Stimulated activated CD8-positive, alpha-beta memory T cell treated with anti-CD3 and anti-CD28 coated beads, Interleukin-15, amount 100 ng/mL, for 4 hours (primary cell): ENCODE measurements at places on chromosomes 1 and 21.

DNA sequence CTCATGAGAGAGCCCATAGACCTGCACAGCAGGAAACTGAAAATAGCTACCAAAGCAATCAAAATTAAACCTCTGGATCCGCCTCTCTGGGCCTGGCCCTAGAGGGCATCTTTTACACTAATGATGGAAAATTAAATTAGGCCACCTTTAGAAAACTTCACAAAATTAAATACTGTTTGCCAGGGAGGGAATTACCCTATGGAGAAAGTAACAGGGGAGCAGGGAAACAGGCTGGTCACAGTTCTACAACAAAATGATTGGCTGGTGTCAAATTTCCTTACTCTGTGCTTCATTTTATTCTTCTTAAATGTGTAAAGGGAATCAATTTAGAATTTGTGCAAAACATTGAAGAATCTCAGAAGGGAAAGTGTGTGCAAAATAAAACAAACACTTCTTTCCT, 62.4 kb downstream of the SPATA46 start:
- no peak for DNase-seq

GRCh38 chr1:206864939-206865671, at the start of gene IL20:
IL20 (plus strand) TSS chr1:206865623; CDS start chr1:206865853, 230 bp downstream.
- peak; percentile 74 for DNase-seq

- DNase-seq: no peak
Measured at GRCh38 chr1:47927165-47927564, 70.0 kb downstream of the TRABD2B start.

DNA sequence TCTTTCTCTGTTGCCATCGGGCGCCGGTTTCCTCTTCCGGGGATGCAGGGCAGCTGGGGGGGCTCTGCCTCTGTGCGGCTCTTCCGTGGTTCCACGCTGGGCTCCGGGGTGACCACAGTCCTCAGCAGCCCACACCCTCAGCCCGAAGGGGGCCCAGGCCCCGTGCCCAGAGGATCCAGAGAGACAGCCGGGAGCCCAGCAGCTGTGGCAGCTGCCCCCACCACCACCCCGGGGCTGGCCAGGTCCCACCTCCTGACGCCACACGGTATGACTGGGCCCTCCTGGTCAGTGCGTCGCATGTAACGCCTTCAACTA, 172.2 kb downstream of the PRDM16 start:
- no peak for DNase-seq

GRCh38 chr1:23466423-23466989, 17.5 kb downstream of the ASAP3 start:
- DNase-seq: no peak

- DNase-seq: no peak
Measured at GRCh38 chr21:31766899-31767298, 35.0 kb upstream of the SCAF4 start.

DNA sequence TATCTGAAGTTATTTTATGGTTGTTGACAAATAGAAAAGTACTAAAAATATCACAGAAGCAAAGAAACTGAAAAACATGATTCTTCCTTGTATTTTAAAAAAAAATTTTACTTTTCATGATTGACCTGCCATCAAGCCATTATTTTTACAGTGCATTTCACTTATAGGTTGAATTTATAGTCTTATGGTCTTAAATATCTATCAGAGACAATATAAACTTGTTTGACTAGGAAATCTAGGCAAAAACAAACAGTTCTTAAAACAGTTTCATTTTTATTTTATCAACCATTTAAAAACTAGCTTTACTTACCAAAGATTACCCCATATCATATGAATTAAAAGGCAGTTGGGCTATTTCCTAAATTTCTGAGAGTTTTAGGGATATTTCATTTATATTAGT, 59.2 kb downstream of the SLC16A1 start:
- DNase-seq: no peak

DNA sequence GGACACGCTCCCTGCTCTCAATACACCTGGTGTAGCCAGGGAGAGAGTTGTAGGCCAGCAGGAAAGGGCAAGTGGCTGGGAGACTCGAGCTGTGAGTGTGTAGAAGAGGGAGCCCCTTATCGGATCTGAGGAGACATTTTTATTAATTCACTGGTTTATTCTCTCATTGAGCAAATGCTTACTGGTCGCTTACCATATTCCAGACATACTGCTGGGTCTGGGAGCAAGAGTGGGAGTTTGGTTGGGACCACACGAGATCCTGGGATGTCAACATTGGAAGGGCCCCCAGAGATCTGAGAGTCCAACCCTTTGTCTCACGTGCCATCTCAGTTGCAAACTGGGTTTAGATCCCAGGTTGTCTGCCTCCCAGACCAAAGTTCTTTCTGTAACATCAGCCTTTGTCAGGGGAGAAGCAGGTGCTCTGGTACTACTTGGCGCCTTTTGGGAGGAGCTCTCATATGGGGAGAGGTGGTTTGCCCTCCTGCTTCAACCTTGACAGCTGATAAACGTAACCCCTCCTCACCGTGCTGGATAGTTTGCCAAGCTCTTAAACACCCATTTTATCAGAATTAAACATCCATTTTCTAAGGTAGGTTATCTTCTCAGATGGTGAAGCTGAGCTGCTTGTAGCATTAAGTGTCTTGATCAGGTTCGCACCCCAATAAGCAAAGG, 742 bp downstream of the TMEM222 start:
- DNase-seq: no peak

DNA sequence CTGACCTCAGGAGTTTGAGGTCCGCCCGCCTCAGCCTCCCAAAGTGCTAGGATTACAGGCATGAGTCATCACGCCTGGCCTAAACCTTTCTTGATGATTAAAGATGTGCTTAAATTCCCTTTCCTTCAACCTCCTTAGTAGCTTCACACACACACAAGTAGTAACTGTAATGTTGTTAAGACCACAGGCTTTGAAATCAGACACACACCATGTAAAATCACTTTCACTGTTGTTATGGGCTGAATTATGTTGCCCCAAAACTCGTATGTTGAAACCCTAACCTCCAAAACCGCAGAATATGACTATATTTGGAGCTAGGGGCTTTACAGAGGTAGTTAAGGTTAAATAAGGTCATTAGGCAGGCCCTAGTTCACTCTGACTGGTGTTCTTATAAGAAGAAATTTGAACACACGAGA, 180.2 kb downstream of the NR5A2 start:
- DNase-seq: no peak

- no peak for DNase-seq
Measured at GRCh38 chr1:15287035-15287979, 40.3 kb downstream of the FHAD1 start.

GRCh38 chr1:74593887-74594866, 79.4 kb downstream of the ERICH3 start:
- DNase-seq: no peak

GRCh38 chr1:25609921-25610320, 6.7 kb upstream of the MAN1C1 start:
- DNase-seq: no peak

DNA sequence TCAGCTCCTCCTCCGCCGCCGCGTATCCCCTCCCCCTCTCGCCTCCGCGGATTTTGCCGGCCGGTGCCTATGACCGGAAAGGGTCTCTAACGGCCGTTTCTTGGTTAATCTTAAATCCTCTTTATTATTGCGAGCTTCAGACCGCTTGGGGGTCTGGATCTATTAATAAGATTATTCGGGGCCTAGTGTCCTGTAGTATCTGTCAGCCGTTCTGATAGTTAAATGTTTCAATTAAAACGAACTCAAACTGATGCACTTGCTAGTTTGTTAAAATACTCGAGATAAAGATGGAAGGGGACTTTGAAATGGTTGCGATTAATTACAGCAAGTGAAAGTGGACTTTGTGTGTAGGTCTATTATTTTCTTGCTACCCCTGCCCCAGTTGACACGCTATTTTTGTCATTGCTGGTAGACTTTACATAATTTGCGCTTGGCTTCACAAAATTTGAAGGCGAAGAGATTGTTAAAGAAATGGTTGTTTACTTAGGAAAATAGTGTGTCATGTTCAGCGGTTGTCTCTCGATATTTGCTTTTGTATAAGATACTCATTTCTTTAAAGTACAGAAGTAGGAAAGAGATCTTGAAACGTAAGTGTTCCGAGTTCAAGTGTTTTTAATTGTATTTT, 779 bp downstream of the SON start:
- DNase-seq: no peak

- DNase-seq: peak; percentile 53
Measured at GRCh38 chr1:27395441-27396195, 3.2 kb downstream of the GPR3 start.

DNA sequence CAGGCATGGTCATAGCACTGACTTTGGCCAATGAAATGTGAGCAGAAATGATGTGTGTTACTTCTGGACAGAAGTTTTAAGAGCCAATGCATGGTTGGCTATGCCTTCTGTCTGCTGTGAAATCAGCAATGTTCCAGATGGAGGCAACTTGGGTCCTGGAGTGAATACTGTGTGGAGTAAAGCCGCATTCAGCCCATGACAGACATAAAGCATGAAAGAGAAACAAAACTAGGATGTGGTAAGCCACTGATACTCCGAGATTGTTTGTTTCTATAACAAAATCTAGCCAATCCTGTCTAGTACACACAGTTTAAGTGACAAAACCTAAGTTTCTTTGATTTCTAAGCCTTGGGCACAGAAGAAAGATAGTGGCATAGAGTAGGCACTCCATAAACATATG, 47.1 kb upstream of the ARHGAP29 start:
- DNase-seq: no peak

DNA sequence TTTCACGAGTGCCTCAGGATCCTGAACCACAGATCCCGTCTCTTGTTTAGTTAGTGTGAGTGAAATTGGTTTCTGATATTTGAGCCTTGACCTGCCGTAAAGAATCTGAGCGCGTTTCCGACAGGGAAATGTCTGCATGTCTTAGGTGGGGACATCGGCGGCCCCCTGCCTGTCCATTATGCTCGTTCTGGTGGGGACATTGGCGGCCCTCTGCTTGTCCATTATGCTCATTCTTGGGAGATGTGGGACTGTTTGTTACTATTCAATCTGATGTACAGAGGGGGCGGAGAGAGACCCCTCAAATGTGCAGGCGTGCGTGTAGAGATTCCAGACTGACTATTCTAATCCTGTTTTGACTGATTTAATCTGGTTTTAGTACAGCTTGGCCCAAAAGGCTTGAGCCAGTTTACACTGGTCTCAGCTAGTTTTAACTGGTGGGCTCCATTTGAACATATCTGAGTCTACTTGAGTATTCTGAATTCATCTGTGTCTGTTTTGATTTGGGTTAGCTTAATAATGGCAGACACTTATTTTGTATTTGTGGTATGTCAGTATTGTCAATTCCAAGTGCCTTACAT, 6.6 kb upstream of the TINAGL1 start:
- no peak for DNase-seq

GRCh38 chr21:45644041-45644906, 749 bp downstream of the PCBP3 start:
- DNase-seq: no peak

- no peak for DNase-seq
Measured at GRCh38 chr21:37098751-37099150, 25.7 kb downstream of the TTC3 start.

- no peak for DNase-seq
Measured at GRCh38 chr1:184708084-184708676, 46.5 kb downstream of the EDEM3 start.

- no peak for DNase-seq
Measured at GRCh38 chr1:55280731-55281130, 65.6 kb upstream of the USP24 start.

DNA sequence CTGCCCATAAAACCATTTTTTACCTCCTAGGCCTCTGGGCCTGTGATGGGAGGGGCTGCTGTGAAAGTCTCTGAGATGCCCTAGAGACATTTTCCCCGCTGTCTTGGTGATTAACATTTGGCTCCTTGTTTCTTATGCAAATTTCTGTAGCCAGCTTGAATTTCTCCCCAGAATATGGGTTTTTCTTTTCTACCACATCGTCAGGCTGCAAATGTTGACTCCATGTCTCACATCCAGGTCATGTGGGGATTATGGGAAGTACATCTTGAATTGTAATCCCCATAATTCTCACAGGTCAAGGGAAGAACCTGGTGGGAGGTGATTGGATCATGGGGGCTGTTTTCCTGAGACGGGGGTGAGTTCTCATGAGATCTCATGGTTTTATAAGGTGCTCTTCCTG, 603.2 kb downstream of the SMYD3 start:
- no peak for DNase-seq

DNA sequence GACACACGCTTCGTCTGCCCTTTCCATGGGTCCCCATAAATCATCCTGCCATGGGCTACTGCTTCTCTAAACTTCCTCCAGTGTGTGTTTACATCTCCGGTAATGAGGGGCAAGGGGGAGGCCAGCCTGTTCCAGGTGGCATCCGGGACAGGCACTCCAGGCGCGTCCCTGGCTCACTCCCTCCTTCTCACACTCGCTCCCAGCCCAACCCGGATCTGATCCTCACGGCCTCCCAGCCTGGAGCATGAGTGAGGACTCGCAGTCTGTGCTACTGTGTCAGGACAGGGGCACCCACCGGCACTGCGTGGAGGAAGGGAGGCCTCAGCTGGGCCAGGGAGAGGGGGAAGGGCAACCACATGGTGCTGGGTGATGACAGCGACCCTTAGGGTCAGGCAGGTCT, 225.4 kb downstream of the TRABD2B start:
- DNase-seq: no peak

DNA sequence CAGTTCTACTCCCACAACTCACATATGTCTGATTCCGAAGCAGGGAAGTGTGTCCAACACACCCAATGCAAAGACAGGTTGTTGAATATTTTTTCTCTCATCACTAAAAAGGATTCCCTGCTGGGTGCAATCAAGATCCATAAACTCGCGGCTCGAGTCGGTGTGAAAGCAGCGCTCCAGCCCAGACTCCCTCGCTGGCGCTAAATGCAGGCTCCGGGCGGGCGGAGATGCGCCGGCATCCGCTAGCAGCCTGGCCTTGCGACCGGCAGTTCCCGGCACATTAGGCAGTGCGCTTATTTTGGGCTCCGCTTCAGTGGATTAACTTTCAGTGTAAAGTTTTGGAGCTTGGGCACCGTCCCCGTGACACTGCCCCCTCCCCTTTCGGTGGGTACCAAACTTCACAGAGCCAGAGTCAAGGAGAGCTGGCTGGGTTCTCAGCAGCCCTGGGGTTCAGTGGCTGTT, 87.7 kb upstream of the POU3F1 start:
- DNase-seq: no peak
